ENCODE measurements at places on chromosomes 3 and 15.
A peak's percentile ranks its signal among the peaks of the same experiment; 100 is the strongest.

DNA sequence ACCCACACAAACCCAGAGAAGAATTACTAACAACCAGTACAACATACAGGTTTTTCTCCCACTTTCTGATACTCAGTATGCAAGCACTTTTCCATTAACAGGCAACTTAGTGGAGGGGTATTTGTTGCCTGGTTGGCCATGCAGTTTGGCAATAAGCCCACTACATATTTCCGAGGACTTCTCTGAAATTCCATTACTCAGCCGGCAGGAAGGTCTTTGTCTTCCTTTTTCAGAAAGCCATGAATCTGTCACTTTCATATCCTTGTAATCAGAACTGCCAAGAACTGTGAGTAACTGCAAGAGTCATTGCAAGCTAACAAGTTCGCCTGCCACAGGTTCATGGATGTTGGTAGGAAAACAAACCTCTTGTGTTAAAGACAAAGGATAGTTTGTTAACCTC is 422.3 kb upstream of the ROBO1 start:
- DNase-seq = no peak

GRCh38 chr3:136862617-136863322 is 762 bp downstream of the NCK1 start:
- peak; percentile 66 for DNase-seq

DNA sequence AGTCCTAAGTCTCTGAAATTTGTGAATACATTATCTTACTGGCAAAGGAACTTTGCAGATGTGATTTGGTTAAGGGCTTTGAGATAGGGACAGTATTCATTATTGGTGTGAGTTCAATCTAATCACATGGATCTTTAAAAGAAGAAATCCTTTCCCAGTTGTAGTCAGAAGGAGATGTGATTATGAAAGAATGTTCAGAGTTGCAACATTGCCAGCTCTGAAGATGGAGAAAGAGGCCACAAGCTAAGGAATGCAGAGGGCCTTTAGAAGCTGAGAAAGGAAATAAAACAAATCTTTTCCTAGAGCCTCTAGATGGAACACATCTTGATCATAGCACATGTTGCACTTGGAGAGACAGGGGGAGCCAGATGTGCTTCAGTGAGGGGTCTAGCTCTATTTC is 27.7 kb upstream of the SIAH2 start:
- DNase-seq = no peak

GRCh38 chr3:195087328-195087727 is 183.6 kb downstream of the XXYLT1 start:
- no peak for DNase-seq

DNA sequence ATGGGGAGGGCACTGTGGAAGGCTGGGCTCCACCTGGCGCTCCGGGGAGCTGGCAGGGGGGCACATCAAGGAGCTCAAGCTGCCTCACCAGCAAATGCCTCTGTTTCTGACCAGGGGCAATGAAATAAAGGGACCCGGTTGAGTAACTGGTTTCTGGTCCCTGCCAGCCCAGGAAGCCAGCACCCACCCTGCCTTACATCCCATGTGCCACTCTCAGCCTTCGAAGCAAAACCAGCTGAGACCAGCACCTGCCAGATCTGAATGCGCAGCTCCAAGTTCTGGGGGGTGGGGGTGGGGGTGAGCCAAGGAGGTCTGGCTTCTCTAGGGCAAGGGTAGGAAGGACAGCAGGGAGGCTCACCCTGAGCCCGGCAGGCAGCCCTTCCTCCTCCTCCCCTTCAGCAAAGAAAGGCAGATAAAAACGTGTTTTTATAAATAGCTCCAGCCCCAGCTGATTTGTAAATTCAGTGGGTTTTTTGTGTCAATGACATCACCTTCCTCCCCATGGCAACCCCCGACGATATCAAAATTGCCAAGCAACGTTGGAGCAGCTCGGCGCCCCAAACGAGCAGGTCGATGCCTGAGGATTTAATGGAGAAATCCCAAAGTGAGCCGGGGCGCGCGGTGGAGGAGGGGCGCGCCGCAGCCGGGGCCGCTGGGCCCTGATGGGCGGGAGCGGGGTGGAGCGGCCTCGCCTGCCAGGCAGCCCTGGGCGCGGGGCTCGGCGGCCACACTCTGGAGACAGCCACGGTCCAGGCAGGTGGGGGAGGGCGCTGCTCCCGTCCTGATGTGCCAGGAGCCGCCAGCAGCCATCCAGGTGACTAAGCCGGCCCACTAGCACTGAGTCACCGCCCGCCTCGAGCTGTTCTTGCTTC is at the start of gene PAK6:
Gene PAK6 (plus strand): TSS at position 532 of the 872 bp plus-strand sequence. CDS start 25,723 bp downstream, outside the sequence.
- DNase-seq = peak; percentile 64

Measured in COR-L47 (cell line).